ENCODE measurements at places on chromosomes 4 and X.
A peak's percentile ranks its signal among the peaks of the same experiment; 100 is the strongest.

GRCh38 chrX:1600406-1601050 lies 9.1 kb downstream of the AKAP17A start:
- no peak for DNase-seq

- DNase-seq: no peak
Measured at GRCh38 chr4:107592519-107592918, 127.5 kb downstream of the PAPSS1 start.

DNA sequence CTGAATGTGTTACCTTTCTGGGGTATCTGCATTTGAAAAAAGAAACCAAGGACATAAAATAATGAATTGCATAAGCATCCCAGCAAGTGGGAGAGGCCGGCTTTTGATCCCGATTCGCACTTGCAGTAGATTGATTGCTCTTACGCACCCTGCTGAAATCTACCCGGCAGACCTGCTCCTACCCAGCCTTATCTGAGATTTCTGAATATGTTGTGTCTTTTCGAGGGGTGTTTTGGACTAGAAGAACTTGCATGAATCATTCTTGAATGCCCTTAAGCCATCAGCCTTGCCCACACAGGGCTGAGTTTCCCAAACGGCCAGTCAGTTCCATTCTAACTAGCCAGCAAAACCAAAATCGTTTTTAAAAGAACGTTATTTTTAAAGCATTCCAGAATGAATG lies 174.4 kb upstream of the BCOR start:
- DNase-seq: no peak

DNA sequence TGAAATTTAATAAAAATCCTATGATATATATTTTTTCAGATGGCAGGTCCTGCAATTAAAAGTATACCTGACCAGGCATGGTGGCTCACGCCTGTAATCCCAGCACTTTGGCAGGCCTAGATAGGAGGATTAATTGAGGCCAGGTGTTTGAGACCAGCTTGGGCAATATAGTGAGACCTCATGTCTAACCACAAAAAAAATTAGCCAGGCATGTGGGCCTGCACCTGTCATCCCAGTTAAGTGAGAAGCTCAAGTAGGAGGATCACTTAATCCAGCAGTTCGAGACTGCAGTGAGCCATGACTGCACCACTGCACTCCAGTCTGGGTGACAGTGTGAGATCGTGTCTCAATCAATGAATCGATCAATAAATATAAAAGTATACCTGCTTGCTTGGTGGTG lies 2.5 kb downstream of the OCIAD2 start:
- DNase-seq: no peak

DNA sequence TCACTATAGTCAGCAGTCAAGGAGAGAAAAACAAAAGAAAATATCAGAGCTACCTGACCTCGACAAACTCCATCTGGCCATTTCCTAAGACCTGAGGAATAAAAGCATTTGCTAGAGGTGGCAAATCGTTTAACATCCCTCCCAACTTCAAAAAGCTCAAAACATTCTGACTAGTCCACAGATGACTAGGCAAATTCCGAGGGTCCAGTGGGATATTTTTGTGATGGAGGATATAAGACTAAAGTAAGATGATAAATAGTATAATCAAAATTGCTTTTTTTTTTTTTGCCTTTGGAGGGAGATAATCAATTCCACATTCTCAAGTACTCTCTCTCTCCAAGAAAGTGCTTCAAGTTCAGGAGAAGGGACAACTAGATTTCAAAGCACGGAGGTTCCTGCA lies 119.1 kb upstream of the ETNPPL start:
- no peak for DNase-seq

DNA sequence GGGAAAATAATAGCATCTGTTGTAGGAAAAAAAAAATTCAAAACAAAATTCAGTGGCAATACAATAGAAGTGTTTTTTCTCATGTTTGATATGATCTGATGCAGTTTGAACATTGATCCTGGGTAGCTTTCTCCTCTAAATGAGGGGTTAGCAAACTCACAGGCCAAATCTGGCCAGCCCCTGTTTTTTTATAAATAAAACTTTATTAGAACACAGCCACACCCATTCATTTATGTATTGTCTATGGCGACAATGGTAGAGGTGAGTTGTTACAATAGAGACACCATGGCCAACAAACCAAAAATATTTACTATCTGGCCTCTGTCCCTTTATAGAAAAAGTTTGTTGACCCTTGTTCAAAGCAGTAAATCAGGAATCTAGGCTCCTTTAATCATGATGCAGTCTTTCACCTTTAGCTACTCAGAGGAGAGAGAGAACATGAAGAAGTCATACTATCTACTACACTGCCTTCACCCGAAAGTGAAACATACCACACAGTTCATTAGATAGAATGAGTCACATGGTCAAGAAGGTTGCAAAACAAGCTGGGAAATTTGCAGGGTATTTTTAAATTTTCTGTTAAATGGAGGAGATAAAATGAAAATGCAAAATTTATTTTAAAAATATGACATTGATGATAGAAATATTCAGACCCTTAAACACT lies 186.6 kb upstream of the MAOA start:
- DNase-seq: peak; percentile 12
